ENCODE measurements at places on chromosomes 7 and 10. TPM values are rescaled to one million over a fixed set of nuclear protein-coding genes. Genes with fewer than 3 reads are reported as not detected.
A peak's percentile ranks its signal among the peaks of the same experiment; 100 is the strongest.

DNA sequence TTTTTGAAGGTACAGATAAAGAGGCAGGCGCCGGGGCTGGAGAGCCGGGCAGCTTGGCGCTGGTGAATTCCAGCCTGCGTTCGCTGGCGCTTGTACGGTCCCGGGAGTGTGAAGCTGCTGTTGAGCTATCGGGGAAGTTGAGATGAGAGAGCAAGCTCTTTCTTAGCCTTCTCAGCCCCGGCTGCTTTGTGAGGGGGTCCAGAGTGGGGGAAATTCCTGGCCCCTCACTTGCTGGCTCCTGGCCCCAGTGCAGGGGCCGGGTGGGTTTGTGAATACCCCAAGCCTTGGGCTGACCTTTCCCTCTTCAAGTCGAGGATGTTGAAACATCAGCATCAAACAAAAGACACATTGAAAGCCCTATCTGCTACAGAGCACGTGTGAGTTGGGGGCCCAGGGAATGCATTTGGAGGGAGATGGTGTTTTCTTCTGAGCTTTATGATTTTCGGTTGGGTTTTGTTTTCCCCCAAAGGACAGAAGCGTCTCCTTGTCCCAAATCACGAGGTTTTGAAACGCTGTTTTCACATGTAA lies 2.7 kb downstream of the ZMIZ1 start:
- no peak for DNase-seq

The SPDYE16 gene
- not detected for total RNA-seq

The ST8SIA6 gene
- total RNA-seq, result not detected

The CYP2E1 gene
- total RNA-seq, result not detected

- no peak for DNase-seq
Observed at GRCh38 chr7:90488220-90488619, 18.8 kb downstream of the PTTG1IP2 start.

- no peak for DNase-seq
Observed at GRCh38 chr10:33331379-33331694, 3.1 kb downstream of the NRP1 start.

GRCh38 chr10:82572744-82573143 lies 697.8 kb downstream of the NRG3 start:
- no peak for DNase-seq

- no peak for DNase-seq
Observed at GRCh38 chr7:69418869-69419670, 179.2 kb upstream of the AUTS2 start.

- DNase-seq, result peak; percentile 87
Observed at GRCh38 chr10:44981172-44982113, 2.8 kb upstream of the DEPP1 start.

The KCNMA1 gene
- total RNA-seq, result 47.7 TPM

The STAMBPL1 gene
- 38.7 TPM for total RNA-seq

The CDC14C gene
- not detected for total RNA-seq

DNA sequence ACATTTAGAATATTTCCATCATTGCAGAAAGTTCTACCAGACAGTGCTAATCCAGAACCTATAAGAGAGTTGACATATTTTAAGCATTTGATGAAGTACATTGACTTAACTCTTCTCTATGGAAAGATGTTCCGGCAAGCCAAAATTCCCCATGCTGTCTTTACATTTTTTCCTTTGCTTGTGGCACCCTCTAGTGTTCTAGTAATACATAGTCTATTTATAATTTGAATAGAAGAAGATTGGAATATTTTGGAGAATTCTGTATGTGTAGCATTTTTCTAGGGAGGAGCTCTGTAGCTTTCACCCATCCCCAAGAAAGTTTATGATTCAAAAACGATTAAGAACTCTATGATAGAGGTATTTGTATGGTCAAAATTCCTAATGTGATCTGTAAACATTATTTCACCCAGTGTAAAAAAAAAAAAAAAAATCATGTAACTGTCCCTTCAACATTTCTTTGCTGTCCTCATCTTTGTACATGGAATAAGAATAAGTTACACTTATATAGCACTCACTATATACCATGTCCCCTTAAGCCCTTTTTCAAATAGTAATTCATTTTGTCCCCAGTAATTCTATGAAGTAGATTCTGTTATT lies 33.2 kb downstream of the NRF1 start:
- peak; percentile 62 for DNase-seq

The TPST1 gene
- 36.5 TPM for total RNA-seq

DNA sequence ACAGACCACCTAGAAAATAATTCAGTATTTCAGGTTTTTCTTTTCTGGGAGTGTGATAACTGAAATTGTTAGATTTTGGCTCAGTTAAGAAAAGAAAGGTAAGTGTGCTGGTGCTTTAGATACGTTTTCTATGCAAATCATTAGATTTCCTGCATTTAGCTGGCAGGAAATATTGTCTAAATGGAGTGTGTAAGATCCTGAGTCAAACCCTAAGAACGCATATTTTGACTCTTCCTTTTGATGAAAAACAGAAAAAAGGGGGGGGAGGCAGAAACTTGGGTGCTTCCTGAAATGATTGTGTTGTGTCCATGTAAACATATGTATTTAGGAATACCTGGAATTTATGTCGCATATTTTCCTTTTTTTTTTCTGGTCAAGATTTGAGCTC lies 1.2 kb downstream of the GRK5 start:
- no peak for DNase-seq

DNA sequence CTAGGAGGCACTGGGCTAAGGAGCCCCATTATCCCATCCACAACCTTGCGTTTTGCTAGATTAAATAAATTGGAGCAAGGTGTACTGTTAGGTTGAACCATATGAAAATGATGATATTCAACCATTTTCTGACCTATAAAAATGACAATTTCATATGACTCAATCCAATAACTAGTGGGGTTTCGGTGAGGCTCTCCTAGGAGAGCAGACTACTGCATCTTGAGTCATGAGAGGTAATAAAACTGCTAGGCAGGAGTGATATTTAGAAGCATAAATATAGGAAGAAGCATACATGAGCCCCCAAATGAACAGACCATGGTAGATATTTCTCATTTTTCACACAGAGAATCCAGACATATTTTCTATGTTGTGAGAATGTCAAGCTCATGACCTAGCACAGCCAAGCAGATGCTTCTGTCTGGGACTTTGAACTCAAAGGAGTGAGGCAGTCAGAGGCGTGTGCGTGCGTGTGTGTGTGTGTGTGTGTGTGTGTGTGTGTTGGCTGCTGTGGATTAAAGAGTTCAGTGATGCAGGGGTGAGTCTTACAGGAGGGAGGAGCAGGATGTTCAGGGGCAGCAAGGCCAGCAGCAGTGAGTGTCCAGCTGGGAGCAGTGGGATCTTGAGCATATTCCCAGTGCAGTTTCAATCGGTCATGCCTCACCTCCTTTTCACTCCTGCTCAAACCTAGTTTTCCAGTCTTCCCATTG lies 17.8 kb upstream of the WDR11 start:
- no peak for DNase-seq

GRCh38 chr7:113230691-113231090 lies 112.3 kb upstream of the SMIM30 start:
- DNase-seq, result no peak

- no peak for DNase-seq
Observed at GRCh38 chr7:37796138-37796775, 52.1 kb upstream of the NME8 start.

The KCND2 gene
- not detected for total RNA-seq

DNA sequence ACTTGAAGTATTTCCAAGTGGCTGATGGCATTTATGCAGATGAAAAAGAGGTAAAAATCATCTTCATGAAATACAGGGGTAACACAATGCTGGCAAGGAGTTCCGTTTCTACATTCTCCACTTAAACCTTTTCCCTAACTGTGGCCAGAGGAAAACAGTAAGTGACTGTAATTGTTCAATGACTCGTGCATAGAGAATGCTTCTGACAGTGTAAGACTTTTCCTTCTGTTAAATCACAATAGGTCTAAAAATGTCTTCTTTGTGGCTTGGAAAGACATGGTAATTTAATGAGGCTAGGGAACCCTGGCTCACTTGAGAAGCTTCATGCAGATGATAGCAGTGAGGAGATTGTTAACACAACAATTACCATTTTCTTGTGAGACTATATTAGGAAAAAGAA lies 50.3 kb upstream of the RSU1 start:
- DNase-seq, result peak; percentile 78

DNA sequence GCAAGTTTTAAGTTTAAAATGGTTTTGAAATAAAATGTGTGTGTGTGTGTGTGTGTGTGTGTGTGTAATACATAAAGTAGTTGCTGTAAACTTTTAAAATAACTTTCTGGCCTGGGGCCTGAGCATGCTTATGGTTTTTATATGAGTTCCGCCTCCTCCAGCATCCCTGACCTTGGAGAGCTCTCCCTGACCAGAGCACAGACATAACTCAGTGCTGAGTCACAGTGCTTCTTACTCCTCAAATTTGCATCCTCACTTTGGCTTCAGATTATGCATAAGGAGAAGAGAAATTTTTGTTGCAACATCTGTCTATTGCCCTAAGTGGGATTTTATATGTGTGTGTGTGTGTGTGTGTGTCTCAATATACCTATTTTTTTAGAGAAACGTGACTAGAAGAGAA lies 200.8 kb downstream of the ELMO1 start:
- peak; percentile 15 for DNase-seq

DNA sequence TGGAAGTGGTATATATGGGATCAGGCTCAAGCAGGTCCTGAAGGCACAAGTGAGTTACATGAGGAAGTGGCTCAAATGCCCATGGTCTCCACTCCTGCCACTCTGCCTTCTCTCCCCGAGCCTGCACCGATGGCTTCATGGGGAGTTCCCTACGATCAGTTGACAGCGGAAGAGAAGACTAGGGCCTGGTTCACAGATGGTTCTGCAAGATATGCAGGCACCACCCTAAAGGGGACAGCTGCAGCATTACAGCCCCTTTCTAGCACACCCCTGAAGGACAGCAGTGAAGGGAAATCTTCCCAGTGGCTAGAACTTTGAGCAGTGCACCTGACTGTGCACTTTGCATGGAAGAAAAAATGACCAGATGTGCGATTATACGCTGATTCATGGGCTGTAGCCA lies 95.3 kb downstream of the HOXA1 start:
- DNase-seq, result no peak

DNA sequence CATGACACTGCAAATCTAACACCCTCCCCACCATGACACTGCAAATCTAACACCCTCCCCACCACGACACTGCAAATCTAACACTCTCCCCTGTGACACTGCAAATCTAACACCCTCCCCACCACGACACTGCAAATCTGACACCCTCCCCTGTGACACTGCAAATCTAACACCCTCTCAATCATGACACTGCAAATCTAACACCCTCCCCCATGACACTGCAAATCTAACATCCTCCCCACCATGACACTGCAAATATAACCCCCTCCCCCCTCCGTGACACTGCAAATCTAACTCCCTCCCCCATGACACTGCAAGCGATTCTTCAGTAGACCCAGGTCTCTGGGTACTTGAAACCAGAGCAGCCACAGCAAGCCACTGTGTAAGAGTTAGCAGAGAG lies 604.4 kb downstream of the DNAJB6 start:
- DNase-seq, result no peak

DNA sequence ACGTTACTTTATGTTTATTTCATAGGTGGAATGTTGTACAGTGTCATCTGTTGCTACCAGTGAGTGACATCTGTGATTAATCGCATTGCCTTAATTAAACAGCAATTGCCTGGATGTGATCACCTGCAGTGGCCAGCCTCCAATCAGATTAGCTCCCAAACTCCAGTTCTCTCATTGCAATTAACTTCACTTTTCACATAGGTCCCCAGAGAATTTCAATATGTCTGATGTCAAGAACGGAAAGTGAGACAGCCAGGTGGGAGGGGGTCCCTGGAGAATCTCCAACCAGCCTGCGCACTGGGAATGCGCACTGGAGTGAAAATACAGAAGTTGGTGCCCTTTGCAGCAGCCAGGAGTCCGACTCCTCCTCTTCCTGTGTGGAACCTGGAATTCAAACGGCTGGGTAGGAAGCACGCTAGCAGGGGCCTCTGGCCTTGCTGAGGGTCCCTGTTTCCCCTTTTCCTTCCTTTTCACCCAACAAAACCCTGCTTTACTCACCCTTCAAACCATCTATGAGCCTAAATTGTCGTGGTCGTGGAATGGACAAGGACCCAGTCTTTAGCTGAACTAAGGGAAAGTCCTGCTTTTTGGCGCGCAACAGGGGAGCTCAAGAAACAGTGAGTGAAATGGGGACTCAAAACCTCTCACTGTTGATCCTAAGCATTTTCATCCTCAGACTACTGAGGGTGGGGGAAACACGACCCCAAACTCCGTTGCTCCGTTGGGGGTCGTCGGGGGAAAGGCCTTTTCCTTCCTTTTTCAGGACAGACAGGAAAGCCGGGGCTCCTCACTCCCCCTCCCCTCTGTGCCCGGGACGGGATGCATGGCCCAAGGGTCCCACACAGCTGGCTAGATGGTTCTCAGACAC lies 1355.5 kb upstream of the LRRTM3 start:
- peak; percentile 53 for DNase-seq

DNA sequence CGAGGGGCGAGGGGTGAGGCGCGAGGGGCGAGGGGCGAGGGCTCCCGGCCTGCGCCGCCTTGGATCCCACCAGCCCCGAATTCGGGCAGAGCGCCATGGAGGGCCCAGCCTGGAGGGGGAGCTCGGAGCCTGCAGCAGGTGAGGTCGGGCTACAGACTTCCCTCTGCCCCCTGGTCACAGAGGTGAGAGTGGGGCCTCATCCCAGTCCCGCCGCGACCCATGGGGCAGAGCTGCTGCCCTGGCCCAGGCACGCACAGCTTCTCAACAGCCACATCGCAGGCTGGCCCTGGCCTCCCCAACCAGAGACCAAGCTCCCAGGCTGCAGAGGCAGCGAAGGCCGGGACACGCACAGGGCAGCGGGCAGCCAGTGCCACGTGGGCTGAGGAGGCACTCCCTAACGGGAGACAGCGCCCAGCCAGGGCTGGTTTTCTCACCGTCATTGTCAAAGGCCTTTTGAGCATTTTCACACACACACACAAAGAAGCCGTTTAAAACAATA lies 191.8 kb downstream of the PTPRN2 start:
- DNase-seq, result peak; percentile 28
